Esophagus squamous epithelium (tissue), 5 donors: ENCODE measurements at places on chromosomes 3 and 15.

GRCh38 chr3:151452841-151453240 is 8.0 kb downstream of the IGSF10 start:
- DNase-seq, result no peak

- no peak for DNase-seq
These were observed 64.0 kb downstream of the DPH6 start for GRCh38 chr15:35481992-35482391.

DNA sequence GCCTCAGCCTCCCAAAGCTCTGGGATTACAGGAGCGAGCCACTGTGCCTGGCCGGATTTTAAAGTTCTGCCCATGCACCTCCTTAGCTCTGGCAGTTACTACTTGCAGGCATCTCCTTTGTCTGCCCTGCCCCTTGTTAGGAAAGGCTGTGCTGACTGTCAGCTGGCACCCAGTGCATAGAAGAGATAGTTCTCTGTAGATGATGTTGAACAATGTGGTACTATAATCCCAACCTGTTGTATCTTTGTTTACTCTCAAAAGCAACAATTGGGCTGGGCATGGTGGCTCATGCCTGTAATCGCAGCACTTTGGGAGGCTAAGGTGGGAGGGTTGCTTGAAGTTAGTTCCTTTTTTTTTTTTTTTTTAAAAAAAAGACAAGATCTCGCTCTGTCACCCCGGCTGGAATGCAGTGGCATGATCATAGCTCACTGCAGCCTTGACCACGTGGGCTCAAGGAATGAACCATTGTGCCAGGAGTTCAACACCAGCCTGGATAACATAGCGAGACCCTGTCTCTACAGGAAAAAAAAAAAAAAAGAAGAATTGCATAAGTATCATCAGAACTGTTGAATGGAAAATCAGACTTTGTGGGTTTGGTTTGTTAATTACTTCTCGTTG is 30.6 kb downstream of the FLNB start:
- no peak for DNase-seq

GRCh38 chr3:172544404-172544803 is 21.2 kb upstream of the TNFSF10 start:
- DNase-seq, result no peak

DNA sequence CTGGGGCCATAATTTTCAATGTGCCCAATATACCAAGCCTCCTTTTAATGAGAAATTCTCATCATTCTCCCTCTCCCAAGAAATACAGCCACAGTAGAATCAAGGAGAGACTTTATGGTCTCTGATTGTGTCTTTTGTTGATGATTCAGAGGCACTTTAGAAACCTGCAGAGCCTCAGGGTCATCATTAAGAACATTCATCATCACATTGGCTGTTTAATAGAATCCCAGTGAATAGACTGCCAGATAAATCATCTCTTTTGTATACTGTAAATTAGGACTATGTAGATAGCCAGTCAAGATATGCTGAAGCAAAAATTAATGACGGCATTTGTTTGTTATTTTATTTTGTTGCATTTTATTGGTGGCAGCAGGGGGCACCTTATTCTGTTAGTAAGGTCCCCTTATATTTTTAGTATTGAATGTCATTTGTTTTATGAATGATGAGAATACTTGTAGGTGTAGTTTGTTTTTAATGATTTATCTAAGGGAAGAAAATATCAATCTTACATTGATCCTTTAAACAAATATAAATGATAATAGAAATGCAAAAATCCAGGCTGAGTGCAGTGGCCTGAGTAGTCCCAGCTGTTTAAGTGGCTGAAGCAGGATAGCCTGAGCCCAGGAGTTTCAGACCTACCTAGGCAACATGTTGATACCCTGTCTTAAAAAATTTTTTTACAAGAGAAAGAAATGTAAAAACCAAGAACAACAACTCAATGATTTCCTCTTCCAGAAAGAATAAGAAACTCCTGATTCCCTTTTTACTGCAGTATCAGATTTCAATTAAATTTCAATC is 138.8 kb downstream of the ZBBX start:
- DNase-seq, result no peak

GRCh38 chr15:94476686-94477085 is 245.3 kb downstream of the MCTP2 start:
- no peak for DNase-seq

- no peak for DNase-seq
These were observed 61.3 kb downstream of the CTDSPL start for GRCh38 chr3:37922721-37923568.

- DNase-seq, result no peak
These were observed 359.3 kb downstream of the RORA start for GRCh38 chr15:60869851-60870250.

GRCh38 chr15:59553879-59554735 is 57.5 kb upstream of the GCNT3 start:
- no peak for DNase-seq

GRCh38 chr3:169509359-169509758 is 154.2 kb downstream of the MECOM start:
- no peak for DNase-seq

DNA sequence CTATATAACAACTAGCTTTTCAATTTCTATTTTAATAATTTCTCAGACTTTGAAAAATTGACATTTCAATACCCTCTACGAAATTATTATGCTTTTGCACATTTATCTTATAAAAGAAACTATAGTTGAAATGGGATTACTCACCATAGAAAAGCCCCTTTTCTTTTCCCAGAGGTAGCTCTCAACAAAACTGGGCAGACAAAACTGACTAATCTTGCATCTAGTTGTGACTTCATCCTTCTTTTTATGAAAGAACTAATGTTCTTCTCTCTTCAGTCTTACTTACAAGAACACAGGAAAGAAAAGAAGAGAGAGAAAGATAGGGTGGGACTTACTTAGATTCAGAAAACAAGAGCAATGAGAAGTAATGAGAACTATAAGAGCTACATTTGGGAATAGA is 61.0 kb downstream of the GPR160 start:
- no peak for DNase-seq

GRCh38 chr15:81777546-81777945 is 268.3 kb downstream of the MEX3B start:
- DNase-seq, result no peak

DNA sequence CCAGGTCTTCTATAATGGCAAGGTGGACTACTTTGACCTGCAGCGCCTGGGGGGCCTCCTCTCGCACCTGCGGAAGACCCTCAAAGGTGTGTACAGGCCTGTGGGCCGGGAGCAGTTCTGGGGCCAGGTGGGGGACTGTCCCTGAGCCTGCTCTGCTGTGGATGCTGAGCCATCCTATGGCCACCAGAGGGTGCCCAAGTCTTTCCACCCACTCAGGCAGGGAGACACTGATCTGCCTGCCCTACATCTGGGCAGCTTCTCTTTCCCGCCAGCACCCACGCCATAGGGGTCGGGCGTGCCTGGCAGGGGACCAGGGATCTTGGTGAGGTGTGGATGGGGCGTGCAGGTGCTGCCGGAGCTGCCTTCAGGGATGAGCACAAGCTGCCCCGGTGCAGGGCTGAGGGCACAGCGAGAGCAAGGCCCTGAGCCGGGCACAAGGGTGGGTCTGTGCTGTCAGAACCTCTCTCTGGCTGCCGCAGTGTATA is 14.1 kb downstream of the RNF123 start:
- DNase-seq, result no peak

DNA sequence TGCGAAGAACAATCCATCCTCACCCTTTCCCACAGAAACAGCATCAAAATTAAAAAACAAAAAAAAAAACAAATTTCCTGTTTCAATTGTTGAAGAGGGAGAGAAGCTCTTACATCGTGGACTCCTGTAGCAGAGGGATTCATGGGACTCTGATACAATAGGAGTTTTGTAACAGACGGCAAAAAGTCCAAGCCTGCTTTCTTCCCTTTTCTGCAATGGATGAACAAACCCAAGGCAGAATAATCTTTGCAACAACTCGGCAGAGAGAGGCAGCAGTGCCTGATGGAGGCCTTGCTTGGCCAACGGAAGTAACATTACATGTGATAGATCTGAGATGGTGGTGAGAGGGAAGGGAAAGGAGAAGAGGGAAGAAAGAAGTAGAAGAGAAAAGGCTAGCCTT is 26.9 kb downstream of the CCR4 start:
- DNase-seq, result no peak

GRCh38 chr15:81092559-81092902 is 41.5 kb upstream of the CFAP161 start:
- no peak for DNase-seq

GRCh38 chr3:126684218-126684751 is 19.8 kb upstream of the CHCHD6 start:
- no peak for DNase-seq

DNA sequence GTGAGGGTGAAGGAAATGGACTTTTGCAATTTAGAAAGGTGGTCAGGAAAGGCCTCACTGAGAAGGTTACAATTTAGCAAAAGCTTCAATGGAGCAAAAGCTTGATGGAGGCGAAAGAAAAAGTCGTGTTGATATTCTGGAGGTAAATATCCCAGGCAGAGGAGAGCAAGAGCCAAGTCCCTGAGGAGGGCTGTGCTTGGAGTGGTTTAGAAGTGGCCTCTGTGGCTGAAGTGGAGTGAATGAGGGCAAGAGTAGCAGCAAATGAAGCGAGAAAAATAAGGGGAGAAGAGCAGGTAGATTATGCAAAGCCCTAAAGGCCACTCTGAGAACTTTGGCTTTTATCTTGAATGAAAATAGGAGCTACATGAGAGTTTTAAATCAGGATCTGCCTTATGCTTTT is 54.1 kb downstream of the GUCA1C start:
- no peak for DNase-seq

DNA sequence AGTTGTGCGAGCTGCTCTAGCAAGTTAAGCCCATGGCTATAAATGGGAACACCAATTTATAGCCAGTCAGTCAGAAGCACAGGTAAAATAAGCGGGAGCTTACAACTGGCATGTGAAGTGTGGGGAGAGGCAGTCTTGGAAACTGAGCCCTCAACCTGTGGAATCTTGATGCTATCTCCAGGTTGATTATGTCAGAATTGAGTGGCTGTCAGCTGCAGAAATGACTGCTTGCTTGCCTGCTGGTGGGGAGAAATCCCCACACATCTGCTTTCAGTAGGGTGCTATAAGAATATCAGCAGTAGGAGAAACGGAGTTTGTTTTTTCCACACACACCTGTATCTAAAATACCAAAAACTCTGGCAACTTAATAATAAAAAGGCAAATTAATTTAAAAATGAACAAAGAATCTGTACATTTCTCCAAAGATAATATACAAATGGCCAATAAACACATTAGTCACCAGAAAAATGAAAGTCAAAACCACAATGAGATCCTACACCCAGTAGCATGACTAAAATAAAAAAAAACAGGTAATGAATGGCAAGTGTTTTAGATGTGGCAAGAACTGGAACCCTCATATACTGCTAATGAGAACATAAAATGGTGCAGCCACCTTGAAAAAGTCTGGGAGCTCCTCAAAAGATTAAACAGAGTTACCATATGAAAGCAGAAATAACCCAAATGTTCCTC is 26.0 kb upstream of the MAP4 start:
- DNase-seq, result no peak

DNA sequence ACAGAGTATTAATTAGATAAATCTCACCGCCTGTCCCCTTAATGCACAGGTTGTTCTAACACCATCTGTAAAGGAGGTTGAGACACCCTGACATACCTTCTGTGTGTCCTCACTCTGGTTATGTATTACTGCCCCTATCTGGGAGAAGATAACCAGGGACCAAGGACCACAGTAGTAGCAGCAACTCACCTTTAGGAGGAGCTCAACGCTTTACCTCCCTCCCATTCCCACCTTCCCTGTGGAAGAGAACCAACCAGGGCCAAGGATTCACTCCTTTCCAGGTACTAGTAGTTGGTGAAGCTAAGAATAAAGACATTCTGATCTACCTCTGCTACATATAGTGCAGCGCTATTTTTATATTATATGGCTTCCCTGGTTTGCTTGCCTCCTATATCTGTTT is 232.6 kb downstream of the MEX3B start:
- no peak for DNase-seq

- DNase-seq, result no peak
These were observed 120.5 kb downstream of the PDZRN3 start for GRCh38 chr3:73504239-73504638.

DNA sequence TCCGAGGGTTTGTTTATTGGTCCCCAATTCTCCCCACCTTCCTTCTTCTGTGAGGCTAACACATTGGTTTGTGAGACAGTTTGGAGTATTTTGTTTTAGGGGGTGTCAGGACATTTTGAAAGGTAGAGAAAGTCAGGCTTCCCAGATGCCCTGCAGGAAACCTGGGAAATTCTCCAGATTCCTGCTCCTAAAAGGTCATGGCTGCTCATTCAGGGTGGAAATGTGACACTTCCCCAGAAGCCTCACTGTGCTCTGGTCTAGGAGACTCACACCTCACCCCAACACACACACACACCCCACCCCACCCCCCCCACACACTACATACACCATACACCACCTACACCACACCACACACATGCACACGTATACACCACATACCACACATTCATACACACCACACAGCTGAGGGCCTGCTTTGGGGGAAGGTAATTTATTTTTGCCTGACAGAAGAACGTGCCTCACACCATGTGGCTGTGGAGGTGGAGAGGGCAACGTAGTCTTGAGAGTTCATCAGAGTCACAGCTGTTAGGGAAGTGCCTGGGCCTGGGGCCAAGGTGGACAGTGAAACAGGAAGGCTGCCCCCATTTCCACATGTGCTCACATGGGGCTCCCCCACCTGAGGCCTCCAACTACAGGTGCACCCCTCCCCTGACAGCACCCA is 40.4 kb upstream of the LIMD1 start:
- DNase-seq, result no peak

- no peak for DNase-seq
These were observed 40.5 kb downstream of the SOX2 start for GRCh38 chr3:181752202-181752671.

GRCh38 chr3:138188013-138188730 is 1.1 kb downstream of the ARMC8 start:
- DNase-seq, result no peak

DNA sequence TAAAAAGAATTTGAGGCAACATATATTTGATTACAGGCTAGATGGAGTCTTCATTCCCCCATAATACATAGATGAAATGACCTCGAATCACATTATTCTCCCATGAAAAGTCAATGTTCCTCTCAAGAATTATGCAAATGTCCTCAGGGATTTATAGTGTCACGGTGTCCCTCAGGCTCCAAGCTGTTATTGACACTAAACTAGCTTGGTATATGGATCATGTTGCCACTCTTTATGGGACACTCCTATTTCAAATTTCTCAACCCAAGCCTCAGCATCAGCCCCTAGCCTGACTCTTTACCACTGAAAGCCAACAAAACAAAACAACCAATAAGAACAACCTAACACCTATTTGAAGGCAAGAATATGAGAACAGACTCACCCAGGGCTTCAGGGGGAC is 139.8 kb downstream of the TPRG1 start:
- no peak for DNase-seq

DNA sequence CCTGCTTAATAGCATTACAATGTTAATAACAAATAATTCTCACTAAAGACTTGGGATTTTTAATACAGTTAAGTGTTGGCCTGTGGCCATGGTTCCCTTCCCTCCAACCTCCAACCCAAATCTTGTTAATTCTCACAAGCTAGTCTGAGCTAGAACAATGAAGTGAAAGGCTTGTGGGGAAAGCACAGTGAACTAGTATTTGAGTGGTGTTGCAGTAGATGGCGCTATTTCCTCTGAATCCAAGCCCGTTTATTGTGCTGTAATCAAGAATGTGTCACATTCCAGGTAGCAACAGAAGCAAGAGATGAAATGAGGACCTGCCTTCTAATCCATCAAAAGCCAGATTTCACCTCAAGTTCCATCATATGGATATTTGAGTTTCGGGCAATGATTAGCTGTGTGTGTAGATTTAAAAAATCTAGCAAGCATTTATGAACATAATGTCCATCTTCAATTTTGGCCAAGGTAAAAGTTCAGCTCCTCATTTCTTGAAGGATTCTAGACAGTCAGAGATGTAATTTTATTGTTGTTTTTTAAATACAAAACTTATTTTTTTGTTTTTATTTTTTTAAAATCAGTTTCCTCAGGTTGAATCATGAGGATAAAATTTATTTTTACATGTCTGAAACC is 160.7 kb downstream of the SQOR start:
- DNase-seq, result no peak
